GM19239 (cell line): ENCODE measurements at places on chromosomes 1 and 21.

GRCh38 chr1:244080343-244080929, 29.4 kb downstream of the ZBTB18 start:
- DNase-seq: no peak

- no peak for DNase-seq
Measured at GRCh38 chr1:220272841-220273090, 513 bp upstream of the RAB3GAP2 start.

DNA sequence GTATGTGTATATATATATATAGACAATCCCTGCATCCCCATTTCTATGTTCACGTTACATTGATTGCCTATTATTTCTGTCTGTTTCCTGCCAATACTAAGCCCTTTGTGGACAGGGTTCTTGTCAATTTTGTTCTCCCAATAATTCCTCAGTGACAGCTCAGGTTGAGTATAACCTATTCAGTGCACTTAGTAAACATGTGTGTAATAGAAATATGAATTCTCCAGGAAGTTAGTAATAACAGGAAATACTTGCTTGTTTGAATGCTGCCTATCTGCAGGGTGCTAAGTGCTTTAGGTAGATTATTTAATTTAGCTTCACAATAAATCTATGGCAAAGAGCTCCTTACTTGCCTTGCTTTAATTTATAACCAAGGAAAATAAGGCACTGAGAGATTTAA, 52.8 kb upstream of the PTGFR start:
- no peak for DNase-seq

- no peak for DNase-seq
Measured at GRCh38 chr1:235264327-235264726, 63.7 kb downstream of the ARID4B start.

DNA sequence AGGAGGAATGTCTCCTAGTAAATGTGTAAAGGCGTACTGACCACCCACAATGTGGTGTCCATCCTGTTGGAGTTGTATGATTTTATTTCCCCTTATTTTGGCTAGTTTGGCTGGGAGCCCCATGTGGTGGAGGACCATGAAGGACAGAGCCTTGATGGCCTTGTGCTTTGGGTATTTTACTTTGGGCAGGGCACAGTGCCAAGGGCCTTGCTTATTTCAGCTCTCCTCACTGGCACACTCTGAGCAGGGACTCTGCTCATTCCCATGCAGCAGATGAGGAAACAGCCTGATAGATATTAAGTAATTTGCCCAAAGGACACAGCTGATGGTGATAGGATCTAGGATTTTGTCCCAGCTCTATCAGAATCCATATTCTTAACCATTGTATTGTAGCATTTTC, 50.2 kb downstream of the SMYD2 start:
- no peak for DNase-seq

DNA sequence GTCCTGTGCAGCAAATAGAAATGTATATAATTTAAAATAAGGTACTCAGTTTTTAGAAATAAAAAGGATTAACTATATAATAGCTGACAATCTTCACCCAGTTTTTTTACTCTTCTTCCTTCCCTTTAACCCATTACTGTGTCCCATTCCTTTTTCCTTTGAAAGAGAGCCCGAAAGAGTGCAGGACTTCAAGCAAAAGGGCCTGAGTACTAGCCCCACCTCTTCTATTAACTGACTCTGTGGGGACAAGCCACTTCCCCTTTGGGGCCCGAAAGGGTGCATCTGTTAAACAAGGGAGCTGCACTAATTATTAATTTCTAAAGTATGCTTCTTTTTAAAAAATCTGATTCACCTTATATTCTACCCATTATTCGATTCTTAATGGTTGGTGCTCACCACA, 3.3 kb downstream of the USP24 start:
- DNase-seq: no peak

DNA sequence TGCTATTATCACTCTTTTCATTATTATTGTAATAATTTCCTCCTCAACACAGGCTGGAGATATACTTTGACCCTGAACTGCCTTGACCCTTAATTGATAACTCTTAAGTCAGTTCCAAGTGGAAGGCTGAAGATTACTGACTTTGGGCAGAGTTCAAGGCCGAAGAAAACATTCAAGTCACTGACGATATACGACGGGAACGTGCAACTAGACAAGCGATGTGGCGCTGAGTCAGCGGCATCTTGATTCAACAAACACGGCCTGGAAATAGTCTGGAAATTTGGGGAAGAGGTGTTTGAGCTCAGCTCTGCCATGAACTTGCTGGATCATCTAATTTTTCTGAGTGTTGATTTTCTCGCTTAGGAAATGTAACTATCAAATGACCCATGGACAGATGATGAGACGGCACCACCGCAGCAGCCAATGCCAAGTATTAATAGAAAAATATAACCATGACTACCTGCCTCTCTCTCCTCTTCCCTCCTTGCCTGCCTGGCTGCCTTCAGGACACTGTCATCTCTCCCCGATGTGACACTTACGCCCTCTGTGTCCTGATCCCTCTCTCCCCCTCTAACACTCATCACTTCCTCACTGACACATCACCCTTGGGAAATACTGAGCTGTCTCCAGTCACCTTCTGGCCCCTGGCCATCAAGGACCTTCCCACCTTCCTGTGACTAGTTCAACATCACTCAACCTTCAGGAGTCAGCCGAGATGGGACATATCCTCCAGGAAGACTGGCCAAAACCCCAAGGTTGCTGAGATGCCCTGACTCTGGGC, 49.4 kb downstream of the TMCO4 start:
- no peak for DNase-seq

- DNase-seq: peak; percentile 51
Measured at GRCh38 chr21:33069994-33070743, at the start of gene OLIG1. Gene OLIG1 (plus strand): TSS chr21:33070141. CDS start chr21:33070247, 106 bp downstream.

- DNase-seq: no peak
Measured at GRCh38 chr1:48208251-48208650, 14.3 kb upstream of the SLC5A9 start.

DNA sequence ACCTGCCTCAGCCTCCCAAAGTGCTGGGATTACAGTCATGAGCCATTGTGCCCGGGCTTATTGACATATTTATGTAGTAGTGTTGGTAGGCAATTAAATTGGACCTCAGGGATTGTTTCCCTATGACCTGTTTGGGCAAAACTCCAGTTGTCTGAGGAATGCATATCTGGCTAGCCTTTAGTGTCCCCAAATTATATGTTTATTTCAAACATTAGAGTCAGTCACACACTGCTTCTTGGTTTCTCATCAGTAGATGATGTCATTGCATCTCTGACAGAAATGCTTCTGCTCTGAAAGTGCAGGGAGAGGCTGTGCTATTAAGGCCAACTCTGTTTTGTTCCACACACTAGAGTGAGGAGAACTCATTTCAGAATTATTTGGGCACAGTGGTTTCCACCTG, 12.5 kb downstream of the PIP5K1A start:
- no peak for DNase-seq

GRCh38 chr1:222616525-222616924, 1.4 kb upstream of the MIA3 start:
- DNase-seq: no peak

- no peak for DNase-seq
Measured at GRCh38 chr1:233647073-233647472, 33.2 kb downstream of the KCNK1 start.

DNA sequence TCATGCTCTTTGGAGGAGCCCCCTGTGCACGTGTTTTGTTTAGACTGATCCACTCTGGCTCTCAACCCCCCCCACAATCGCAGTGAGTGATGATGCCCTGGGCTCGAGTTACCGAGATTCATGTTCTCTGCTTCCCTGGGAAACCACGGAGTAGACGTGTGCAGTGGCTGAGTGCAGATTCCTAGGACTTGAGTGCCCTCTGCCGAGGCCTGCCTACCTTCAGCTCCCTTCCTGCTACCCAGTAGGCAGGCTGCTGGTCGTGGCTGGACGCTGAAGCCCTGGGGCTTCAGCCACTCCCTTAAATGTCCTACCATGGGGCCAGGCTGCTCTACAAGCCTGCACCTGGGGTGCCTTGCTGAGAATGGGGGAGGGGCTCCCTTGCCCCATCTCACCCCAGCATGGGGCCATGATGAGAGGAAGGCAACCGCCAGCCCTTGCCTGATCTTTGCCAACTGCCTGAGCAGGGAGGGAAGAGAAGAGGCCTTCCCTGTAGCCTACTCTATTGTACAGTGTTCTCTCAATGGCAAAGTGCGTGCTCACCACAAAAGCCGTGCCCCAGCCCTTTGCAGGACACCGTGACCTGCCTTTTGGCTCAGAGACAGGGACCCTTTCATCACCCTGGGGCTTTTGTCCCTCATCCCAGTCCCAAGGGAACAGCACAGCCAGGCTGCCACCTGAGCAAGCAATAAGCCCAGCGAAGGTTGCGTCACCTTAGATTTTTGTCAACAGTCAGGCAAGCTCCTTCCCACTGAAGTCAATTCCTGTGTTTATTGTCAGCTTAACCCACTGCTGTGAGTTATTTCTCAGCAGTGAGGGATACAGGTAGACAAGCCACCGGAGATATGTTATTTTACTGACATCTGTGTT, 4.1 kb upstream of the GRIK3 start:
- no peak for DNase-seq

- no peak for DNase-seq
Measured at GRCh38 chr1:26164036-26164860, 4.5 kb downstream of the C1orf232 start.

- no peak for DNase-seq
Measured at GRCh38 chr1:237219751-237220642, 178.0 kb downstream of the RYR2 start.

GRCh38 chr1:54866801-54867716, 19.9 kb downstream of the DHCR24 start:
- no peak for DNase-seq

GRCh38 chr21:44400791-44401385, 47.5 kb downstream of the TRPM2 start:
- no peak for DNase-seq

DNA sequence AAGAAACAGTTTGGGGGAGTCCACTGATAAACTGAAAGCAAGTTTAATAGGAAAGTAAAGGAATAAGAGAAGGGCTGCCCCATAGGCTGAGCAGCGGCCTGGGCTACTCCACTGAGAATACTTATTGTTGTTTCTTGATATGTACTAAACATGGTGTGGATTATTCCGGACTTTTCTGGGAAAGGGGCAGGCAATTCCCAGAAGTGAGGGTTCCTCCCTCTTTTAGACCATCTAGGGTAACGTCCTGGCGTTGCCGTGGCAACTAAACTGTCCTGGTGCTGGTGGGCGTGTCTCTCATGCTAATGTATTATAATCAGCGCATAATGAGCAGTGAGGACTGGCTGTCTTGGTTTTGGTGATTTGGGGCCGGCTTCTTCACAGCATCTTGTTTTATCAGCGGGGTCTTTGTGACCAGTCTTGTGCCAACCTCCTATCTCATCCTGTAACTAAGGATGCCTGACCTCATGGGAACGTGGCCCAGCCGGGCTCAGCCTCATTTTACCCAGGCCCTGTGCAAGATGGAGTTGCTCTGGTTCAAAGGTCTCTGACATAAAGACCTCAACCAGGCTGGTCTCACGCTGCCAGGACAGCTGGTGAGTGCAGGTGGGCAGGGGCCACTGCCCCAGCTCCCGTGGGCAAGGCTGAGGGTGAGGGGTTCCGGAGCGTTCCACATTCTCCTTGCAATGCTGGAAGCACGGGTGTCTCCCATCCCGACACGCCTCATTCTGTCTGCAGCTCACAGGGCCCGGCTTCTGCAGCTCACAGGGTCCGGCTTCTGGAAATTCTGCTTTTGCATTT, 19.6 kb upstream of the C1orf159 start:
- DNase-seq: no peak
